ENCODE measurements at places on chromosomes 13 and 19.

- no peak for DNase-seq
Observed at GRCh38 chr13:113508521-113509254, 18.2 kb upstream of the DCUN1D2 start.

DNA sequence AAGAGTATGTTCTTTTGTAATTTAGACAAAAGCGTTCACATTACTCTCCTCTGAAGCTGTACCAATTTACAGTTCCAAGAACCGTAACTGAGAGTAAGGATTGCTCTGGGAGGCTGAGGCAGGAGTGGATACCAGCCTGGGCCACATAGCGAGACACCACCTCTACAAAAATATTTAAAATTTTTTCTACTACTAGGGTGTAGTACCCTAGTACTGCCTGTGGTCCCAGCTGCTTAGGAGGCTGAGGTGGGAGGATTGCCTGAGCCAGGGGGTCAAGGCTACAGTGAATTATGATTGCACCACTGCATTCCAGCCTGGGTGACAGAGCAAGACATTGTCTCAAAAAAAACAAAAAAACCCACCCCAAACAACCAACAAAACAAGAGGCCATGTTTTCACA is 12.1 kb upstream of the CYP2A6 start:
- DNase-seq = no peak

DNA sequence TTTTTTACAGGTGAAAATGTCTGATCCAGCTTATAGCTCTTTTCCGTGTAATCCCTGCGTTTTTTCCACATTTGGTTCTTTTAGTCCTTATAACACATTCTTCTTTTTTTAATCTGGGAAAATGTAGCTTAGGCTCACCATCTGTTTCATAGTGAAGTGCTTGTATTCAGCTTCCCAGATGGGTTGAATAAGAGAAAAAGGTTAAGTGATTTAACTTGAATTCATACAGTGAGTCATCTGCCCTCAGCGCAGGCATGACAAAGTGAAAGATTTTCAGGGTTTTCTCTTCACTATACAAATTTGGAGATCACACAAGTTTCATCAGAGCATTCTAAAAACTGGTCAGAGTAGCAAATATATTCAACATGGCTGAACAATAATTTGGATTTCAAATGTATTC is 224.8 kb downstream of the SPRY2 start:
- no peak for DNase-seq

GRCh38 chr13:22517544-22517943 is 663.2 kb upstream of the SGCG start:
- DNase-seq = no peak

- DNase-seq = no peak
Observed at GRCh38 chr19:36257520-36257876, 42.6 kb downstream of the ZNF146 start.

DNA sequence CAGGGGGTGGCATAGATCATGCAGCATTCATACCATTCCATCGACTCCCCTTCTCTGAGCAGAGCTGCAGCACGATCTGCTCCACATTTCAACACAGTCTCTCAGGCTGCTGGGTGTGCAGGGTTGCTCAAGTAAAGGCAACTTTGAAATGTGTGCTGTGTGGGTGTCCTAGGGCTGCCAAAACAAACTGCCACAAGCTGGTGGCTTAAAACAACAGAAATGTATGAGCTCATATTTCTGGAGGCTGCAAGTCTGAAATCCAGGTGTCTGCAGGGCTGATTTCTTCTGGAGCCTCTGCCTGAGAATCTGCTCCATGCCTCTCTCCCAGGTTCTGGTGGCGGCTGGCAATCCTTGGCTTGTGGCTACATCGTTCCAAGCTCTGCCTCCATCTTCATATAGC is 63.7 kb upstream of the WDFY2 start:
- DNase-seq = no peak

- DNase-seq = peak; percentile 37
Observed at GRCh38 chr19:12194827-12195731, 32.2 kb downstream of the ZNF136 start.

DNA sequence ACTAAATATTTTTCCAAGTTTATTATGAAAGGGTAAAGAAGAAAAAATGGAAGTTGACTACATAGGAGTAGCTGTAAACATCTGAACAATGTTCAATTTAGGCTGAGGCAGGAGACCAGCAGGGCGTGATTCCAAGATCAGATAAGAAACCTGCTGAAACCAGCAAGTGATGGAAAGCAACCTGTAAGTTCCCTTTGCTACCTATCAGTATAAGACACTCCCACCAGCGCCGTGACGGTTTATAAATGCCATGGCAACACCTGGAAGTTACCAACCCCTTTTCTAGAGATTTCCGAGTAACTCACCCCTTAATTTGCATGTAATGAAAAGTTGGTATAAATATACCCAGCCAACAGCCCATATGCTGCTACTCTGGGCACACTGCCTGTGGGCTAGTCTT is 1.1 kb upstream of the ZNF45 start:
- DNase-seq = no peak

- DNase-seq = no peak
Observed at GRCh38 chr19:48171710-48172109, 1.2 kb downstream of the ZSWIM9 start.

GRCh38 chr19:39078436-39079200 is 5.5 kb upstream of the ACP7 start:
- no peak for DNase-seq

DNA sequence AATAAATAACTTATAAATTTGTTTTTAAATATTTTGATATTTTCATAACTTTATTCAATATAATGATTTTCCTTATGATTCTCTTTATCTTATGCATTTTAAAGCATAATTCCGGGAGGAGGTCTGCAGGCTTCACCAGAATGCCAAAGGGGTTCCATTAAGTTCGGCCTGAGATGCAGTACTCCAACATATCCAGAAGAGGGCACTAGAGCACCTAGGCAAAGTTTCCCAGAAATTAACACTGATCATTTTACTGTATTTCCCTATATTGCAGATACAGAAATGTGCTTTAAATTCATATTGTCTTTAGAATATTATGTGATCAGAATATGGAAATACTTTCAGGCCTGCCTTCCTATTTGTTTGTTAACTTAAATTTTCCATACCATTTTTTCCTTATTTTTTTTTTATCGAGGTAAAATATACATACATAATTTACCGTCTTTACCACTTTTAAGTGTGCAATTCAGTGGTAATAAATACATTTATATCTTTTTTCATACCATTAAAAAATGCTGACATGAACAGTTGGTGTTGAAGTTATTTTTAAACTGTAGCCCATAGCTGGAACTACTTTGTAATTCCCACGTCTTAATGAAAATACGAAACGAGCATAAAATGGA is 58.9 kb upstream of the TM9SF2 start:
- no peak for DNase-seq

DNA sequence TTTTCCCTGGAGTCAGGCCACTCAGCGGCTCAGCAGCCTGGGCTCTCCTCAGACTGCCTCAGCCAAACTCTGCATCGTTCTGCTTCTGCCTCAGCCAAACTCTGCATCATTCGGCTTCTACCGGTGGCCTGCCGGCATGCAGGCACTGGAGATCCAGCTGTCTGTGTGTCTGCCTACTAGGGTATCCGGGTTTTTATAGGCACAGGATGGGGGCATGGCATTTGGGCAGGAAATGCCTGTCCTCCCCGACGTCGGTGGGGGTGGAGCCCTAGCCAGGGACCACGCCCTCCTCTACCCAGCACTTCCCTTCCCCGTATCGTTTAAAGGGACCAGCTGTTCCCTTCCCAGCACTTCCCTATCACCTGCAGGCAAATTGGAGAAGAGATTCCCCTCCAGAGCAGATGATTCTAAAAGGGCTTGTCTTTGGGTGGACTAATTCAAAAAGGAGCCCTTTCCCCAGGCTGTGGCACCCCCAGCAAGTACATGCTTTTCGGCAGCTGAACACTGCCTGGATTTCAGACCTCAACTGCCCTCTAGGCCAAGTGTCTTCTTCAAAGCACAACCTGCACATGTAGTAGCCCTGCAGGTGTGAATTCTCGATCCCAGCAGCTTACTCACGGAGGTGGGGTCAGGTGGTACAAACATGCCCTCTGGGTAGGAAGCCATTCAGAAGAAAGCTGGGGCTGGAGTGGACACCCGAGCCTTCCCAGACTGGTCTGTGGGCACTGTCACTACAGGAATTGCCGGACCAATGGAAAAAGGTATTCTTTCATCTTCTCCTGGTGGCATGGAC is 25.4 kb upstream of the GPR12 start:
- no peak for DNase-seq

DNA sequence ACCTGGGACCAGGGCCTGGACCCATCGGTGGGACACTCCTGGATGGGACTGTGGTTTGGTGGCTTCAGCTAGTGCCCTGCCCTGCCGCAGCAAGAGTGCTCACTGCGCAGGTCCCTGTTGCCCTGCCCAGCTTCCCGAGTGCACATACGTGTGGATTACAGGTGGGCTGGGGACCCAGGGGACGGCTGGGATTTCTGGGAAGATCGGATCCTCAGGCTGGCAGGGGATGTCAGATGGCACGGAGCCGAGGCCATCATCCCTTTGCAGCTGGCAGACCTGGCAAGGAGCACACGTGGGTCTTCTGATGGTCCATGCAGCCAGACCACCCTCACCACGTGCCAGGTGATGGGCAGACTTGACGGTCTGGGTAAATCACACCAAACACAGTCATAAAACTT is 69.3 kb downstream of the CHST8 start:
- no peak for DNase-seq

DNA sequence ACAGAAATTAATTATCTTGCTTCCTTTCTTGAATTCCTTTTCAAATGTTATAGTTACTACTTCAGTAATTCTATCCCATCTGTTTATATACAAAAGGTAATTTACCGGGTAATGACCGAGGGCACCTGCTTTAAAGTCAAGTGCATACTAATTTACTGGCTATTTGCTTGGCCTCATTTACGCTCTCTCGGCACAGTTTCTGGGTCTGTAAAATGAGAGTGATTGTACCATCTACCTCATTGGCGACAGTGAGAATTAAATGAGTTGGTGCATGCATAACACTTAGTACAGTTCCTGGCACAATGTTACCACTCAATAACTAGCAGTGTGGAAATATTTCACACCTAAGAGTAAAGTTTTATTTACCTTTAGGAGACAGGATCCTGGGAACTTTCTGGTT is 111.6 kb downstream of the GGACT start:
- DNase-seq = no peak

GRCh38 chr13:45303026-45303425 is 38.0 kb downstream of the TPT1 start:
- DNase-seq = no peak

GRCh38 chr19:7595466-7596133 is at the start of gene CAMSAP3:
Gene CAMSAP3 (plus strand): TSS chr19:7595863. CDS start chr19:7596003, 140 bp downstream.
- DNase-seq = peak; percentile 52

GRCh38 chr19:32630338-32630737 is 44.6 kb downstream of the ANKRD27 start:
- no peak for DNase-seq

DNA sequence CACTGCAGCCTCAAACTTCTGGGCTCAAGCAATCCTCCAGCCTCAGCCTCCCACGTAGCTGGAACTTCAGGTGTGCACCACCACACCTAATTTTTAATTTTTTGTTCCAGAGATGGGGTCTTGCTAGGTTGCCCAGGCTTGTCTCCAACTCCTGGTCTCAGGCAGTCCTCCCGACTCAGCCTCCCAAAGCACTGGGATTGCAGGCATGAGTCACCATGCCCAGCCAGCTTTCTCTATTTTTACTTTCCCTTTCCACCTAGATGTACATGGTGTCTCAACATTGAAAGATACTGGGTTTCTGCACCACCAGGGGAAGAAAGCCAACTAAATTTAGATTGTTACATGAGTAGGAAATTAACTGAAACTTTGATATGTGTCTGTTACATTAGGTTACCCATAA is 13.8 kb upstream of the ZNF846 start:
- no peak for DNase-seq

DNA sequence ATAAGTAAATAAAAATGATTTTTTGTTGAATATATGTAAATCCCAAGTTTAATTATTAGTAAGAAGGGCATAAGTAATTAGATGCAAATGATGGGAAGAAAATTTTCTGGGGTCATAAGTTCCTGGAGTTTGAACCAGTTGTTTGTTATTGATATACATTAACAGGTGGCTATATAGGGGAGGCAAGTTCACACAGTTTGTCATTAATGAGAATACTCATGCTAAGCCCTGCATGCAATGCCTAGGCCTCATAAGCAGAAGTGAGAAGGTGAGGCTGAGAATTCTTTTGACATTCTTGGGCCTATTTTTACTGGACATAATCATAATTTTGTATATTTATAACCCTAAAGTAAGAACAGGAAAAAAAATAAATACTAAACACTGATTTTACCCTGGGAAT is 1210.7 kb upstream of the PCDH9 start:
- no peak for DNase-seq

GRCh38 chr19:55112246-55112776 is 5.1 kb downstream of the PPP1R12C start:
- DNase-seq = no peak

GRCh38 chr19:1270213-1270853 is 1.2 kb downstream of the CIRBP start:
- DNase-seq = no peak

DNA sequence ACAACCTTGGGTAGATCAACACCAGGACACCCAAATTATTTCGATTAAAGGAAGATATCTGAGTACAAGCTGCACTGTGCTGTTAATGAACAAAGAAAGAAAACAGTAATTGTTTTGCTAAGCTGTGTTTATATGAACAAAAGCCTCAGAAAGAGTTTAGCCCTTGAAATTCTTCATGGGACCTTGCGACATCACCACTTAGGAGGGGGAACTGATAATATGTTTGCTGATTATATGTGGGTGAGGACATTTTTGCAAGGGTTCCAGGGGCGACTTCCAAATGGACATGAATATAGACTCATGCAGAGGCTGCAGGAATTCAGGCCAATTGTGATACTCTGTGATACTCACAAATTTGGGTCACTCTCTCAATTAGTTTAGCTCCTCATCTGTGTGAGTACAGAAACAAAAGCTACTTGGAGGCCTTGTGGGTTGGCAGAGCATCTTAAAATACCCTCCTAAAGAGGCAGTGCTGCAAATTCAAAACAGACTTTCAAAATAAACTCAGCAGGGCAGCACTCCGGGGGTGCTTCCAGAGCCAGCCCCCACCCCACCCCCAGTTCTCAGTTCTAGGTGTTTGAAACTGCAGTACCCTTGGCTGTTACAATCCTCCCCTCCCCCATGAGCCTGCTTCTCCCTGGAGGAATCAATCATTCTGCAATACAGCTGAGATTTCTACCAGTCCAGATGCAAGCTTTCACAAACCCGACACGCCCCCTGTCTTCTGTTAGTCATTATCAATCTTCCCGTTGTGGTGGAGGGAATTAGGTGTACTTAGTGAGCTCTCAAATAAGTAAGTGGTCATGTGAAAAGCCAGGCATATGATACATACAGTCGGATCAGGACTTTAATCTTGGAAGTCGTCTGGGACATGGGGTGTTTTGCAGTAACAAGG is 97.0 kb upstream of the MBNL2 start:
- DNase-seq = peak; percentile 61

Data from GM06990 (cell line).